Left ventricle myocardium inferior (tissue), 1 donor: ENCODE measurements at places on chromosomes 3 and 15.

DNA sequence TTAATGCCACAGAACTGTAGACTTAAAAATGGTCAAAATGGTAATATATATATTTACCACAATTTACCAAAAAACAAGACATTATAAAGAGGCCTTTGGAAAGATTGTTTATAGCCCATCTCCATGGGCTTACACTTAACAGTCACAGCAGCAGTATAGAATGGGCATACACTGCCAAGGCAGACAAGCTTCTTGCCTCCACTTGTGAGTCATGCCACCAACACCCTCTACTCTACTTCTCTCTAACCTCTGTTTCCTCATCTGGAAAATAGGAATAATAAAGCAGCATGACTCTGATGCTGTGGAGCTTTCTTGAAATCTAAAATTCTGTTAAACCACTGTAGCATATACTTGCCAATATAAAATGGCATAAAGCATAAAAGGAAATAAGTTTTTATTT is 14.4 kb upstream of the GPR156 start:
- DNase-seq: no peak

DNA sequence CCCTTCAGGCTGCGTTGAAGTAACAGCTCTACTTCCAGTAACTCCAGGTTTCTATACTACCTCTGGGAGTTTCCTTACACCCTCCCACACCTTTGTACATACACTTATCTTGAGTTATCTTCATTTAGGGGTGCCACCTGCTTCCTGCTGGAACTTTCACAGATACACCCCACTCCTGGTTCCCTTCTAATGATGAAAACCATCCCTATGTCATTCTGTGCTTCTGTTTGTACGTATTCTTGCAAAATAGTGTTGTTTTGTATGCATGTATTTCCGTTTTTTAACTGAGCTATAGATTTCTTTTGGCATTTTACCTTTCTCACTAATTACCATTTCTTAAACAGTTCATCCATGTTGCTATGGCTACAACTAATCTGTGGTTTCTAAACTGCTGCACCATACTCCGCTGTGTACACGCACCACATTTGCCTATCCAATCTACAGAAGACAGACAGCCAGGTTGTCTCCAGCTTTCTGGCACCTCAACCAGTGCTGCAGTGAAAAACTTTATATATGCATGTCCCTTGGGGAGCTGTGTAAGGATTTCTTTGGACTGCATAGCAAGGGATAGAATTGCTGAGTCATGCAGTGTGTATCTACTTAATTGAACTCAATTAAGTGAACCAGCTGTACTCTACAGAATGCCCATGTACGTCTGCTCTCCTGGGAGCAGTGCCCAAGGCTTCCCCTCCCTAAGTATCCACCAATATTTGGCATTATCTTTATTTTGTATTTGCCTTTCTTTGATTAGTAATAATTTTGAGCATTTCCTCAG is 61.4 kb upstream of the ST8SIA2 start:
- DNase-seq: no peak

DNA sequence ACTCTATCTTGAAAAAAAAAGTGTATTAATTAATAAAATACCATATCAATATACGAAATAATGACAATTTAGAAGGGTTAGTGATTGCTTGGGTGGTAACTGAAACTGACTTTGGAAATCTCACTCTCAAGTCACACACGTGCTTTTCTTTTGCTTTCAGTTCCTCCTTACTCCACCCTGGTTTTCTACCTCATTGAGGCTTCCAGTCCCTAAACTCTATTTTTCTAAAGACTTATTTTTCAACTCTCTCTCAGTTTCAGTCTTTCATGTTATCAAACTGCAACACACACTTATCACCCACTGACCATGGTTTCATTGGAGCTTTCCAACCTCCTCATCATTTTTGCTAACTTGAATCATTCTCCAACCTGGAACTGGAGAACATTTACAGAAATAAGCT is 23.5 kb downstream of the IL12A start:
- no peak for DNase-seq

GRCh38 chr3:57179580-57180410 is 14.6 kb upstream of the IL17RD start:
- no peak for DNase-seq

- DNase-seq: no peak
Observed at GRCh38 chr3:194691481-194692283, 6.0 kb downstream of the FAM43A start.

GRCh38 chr3:194352667-194353246 is 1.6 kb upstream of the CPN2 start:
- no peak for DNase-seq

- no peak for DNase-seq
Observed at GRCh38 chr15:88232771-88233201, 23.8 kb downstream of the NTRK3 start.

- no peak for DNase-seq
Observed at GRCh38 chr3:77549034-77549433, 509.1 kb downstream of the ROBO2 start.

DNA sequence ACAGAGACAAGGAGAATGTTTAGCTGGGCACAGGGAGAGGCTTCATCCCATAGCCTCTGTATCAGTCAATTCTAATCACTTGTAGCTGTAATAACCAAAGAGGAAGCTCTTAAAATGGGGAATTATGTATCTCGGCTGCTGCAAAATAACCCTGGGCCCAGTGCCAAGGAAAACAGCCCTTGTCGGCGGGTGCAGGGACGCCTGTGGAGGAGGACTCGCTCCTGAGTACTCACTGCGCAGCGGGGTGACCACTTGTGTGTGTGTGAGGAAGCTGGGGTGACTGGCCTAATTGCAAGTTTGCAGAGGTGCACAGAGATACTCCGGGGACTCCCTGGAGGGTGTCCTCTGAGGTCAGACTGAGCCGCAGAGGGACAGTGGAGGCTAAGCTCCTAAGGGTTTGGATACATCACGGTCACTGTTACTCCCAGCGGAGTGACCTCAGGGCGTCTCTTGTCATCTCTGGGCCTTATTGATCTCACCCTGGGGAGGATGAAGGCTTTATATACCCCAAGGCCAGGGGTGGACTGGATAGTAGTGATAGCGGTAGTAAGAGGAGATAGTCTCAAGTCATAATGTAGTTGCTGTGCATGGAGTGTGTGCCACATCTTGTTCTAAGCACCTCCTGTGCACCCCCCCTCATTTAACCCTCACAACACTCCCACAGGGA is 37.2 kb downstream of the SLC6A6 start:
- DNase-seq: peak; percentile 83

GRCh38 chr15:42736178-42736792 is 643 bp downstream of the CDAN1 start:
- DNase-seq: no peak

- DNase-seq: no peak
Observed at GRCh38 chr15:29289173-29289572, 19.6 kb upstream of the NSMCE3 start.

DNA sequence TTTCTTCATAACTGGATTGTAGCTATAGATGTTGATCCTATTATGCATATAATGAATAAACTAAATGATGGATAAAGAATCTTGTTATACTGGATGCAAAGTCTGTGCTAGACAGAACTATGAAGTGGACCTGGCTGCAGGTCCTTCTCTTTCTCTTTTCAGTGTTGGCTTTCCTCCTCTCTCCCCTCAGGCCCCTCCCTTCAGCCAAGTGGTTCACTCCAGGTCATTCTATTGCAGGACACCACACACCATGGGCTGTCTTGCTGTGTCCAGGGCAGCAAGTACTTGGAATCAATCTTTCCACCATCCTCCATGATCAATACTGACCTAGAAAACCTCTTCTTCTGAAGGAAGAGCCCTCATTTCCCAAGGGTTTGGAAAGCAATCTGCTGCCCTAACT is 20.3 kb downstream of the EIF4E3 start:
- DNase-seq: no peak

DNA sequence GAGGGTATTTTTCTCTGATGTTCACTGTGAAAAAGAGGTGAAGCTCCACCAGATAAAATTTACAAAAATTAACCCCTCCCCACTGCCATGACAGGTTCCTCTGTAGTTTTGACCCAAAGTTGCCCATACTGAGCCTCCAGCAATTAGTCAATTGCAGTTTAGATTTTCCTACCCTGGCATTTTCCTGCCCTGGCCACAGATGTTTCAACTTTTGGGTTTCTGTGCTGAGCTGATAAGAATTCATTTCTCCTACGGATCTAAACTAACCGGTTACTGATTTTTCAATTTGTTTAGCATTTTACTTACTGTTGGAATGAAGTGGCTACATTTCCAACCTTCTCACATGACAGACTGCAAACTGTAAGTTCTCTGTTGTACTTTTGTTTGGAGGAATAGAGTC is 1346.1 kb upstream of the EPHA6 start:
- no peak for DNase-seq
